Large intestine (tissue), 12 donors: ENCODE measurements at places on chromosomes 5 and 9. TPM values are rescaled to one million over a fixed set of nuclear protein-coding genes. Genes with fewer than 3 reads are reported as not detected.

Gene RASEF
- 11.5 TPM for polyA plus RNA-seq

Gene AFF4
- polyA plus RNA-seq = 49.1 TPM

Gene LOX
- 10.9 TPM for polyA plus RNA-seq

- no peak for DNase-seq
Measured at GRCh38 chr9:114969269-114969668, 38.9 kb upstream of the TNFSF8 start.

GRCh38 chr5:111255169-111255568, 31.0 kb downstream of the CAMK4 start:
- no peak for DNase-seq

Gene IFNB1
- polyA plus RNA-seq = not detected

GRCh38 chr9:34553511-34554021, 30.8 kb upstream of the ENHO start:
- DNase-seq = no peak

DNA sequence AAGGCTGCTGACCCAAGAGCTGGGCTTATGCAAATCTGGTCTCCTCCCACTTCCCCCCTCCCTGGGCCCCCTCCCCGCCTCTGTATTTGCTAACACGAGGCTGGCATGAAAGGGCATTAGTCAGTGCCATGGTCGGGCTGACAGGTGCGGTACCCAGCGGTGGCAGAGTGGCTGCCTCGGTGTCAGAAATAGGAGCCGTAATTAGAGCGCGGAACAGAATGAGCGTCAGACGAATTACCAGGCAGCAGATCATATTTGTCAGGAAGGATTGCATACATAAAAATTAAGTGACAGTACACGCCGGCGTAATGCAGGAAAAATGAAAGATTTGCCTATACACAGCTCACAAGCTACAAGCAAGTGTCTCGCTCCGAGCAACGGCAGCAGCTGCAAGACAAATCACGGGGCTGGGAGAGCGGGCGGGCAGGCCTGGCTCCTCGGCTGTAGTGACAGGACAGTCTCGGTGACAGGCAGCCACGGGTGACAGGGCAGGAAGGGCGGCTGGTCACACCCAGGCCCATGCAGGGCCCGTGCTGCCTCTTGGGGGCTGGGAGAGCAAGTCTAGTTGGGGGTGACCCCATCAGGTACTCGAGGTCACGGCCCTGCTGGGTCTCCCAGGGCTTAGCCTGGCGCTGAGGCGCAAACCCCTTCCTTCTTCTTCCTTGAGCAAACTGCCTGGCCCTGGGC, 72.4 kb downstream of the NEK6 start:
- DNase-seq = no peak

Gene SLC9A3
- polyA plus RNA-seq = 203 TPM

Gene TMEM171
- 13.7 TPM for polyA plus RNA-seq

Gene SLC23A1
- 49.8 TPM for polyA plus RNA-seq

GRCh38 chr9:101586651-101587050, 8.1 kb downstream of the PPP3R2 start:
- no peak for DNase-seq

DNA sequence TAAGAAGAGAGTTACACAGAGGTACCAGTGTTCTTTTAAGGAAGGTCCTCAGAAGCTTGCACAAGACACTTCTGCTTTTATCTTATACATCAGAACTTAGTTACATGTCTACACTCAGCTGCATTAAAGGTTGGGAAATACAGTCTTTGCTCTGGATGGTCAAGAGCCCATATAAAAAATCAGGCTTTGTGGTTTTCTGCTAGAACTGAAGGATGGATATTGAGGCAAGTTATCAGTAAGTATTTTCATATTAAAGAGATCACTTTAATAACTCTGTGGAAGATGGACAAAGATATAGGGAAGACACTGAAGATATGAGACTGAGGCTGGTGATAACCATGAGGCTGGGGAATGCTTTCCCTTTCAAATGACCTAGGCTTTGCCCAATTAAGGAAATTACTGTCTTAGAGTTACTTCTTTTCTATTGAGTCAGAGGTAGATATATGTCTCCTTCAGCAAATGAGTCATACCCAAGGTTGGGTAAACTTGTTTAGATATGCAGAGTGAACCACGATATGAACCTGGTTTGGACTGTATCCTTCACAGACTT, 87.0 kb upstream of the TNC start:
- no peak for DNase-seq

Gene TAS2R1
- polyA plus RNA-seq = not detected

DNA sequence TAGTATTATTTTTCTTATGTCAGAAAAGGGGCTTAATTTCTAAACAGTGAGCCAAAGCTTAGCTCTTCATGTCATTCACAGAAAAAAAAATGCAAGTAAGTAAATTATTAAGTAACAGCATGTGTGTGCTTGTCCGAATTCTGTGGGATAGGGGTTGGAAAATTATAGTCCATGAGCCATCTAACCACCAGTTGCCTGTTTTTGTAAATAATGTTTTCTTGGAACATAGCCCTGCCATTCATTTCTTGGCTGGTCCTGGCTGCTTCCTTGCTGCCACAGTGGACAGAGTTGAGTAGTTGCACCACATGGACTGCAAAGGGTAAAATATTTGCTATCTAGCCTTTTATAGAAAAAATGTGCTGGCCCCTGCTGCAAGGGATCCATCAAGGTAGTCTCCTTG, 513.7 kb upstream of the WWC1 start:
- no peak for DNase-seq

- no peak for DNase-seq
Measured at GRCh38 chr5:123476731-123477130, 35.2 kb upstream of the CSNK1G3 start.

Gene FST
- 3.9 TPM for polyA plus RNA-seq

DNA sequence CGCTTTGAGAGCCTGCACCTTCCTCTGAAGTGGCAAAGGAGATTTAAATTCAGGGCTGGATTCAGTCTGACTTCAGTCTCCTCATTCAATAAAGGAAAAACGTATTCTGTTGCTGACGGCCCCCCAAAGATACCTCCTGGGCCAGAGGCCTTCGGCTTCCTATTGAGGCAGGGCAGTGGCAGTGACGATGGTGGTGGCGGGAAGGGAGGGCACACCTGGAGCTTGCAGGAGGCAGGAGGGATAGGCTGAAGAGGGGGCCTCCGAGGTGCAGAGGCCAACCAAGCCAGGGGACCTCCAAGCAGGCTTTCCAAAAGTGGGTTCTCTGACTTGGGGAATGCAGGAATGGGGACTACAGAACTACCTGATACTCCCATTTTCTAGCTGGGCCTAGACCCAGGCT, 15.9 kb downstream of the RNF44 start:
- DNase-seq = no peak

GRCh38 chr9:113205861-113206260, 15.2 kb downstream of the FKBP15 start:
- DNase-seq = no peak

- no peak for DNase-seq
Measured at GRCh38 chr9:18545636-18546360, 71.8 kb downstream of the ADAMTSL1 start.

GRCh38 chr5:133257977-133258376, 206.2 kb downstream of the HSPA4 start:
- no peak for DNase-seq

Gene OTP
- polyA plus RNA-seq = not detected

- no peak for DNase-seq
Measured at GRCh38 chr5:51544031-51544785, 161.0 kb downstream of the ISL1 start.

Gene SPATA31E1
- 0.48 TPM for polyA plus RNA-seq

Gene PCDHGA2
- 1.3 TPM for polyA plus RNA-seq

Gene GPR150
- polyA plus RNA-seq = 0.90 TPM

- DNase-seq = no peak
Measured at GRCh38 chr5:22319798-22320197, 533.3 kb downstream of the CDH12 start.

- DNase-seq = no peak
Measured at GRCh38 chr5:33513462-33514185, 72.9 kb downstream of the TARS1 start.

Gene PDE4D
- polyA plus RNA-seq = 13.5 TPM

DNA sequence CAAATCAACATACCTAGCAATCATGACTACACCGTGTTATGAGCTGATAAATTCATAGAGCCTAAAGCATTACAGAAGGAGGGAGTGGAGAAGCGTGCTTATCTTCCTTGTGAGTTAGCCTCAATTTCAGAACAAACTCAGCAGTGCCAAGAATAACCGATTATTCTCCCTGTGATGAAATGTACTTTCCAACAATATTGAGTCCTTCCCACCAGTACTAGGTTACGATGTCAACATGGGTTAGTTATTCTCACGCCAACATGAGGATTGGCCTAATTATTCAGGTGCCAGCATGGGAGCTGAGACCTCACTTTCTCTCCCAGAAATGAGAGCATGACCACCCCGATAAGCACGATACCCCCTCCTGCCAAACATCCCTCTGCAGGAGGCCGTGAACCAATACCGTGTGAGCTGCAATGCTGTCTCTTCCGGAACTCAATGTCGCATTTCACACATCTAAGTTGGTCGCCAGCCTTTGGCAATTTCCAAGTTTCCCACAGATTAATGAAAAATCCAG, 193.7 kb downstream of the ENC1 start:
- DNase-seq = no peak

Gene SLC6A19
- 295 TPM for polyA plus RNA-seq

GRCh38 chr5:74310997-74311930, 329.3 kb downstream of the ENC1 start:
- DNase-seq = no peak

DNA sequence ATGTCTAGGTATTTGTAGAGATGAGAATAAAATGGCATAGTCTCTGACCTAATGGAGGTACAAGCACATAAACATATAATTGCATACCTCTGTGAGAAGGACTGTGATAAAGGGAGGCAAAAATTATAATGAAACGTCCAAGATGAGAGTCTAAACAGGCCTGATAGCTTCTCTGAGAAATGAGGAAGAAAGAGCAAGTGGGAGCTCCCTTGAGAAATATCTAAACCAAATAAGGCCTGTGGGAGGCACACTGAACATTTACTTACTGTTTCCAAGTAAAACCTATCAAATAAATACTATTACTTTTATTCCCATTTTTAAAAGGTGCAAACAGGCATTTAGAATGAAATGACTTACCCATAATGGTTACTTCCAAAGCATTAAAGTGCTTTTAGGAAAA, 125.6 kb upstream of the PAPPA start:
- no peak for DNase-seq

- DNase-seq = peak; percentile 40
Measured at GRCh38 chr5:159878988-159879471, 37.3 kb upstream of the ADRA1B start.

- DNase-seq = no peak
Measured at GRCh38 chr9:6811436-6811835, 53.7 kb downstream of the KDM4C start.

DNA sequence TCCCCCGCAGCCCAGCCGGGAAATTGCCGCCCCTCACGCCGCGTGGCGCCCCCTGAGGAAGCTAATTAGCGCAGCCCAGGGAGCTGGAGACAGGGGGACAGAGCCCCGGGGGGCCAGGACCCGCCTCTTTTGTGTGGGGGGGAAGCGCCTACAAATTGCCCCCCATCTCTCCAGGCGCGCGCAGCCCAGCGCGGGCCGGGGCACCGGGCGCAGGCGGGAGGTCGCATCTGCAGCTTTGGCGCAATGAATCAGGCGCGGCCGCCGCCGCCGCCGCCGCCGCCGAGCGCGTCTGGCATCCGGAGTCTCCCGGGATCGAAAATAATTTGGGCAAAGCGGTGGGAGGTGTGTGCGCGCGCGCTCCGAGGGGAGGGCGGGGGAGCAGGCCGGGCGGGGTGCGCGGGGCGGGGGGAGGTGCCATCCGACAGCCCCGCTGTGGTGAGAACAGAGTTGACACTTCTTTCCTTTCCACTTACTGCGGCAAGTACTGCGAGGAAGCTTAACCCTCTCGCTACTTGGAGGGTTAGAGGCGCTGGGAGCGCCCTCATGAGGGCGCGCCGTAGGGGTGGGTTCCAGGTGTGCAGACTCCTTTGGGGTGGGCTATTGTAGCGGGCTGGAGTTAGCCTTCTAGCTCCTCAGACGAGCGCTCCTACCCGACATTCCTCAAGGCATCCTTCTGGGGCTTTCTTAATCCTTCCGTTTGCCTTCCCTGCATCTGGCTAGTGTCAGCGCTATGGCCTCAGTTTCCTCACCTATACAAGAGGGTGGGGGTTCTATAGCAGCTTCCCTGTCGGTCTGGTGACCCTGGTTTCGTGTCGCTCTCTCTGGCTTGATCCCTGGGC, 63.1 kb downstream of the CXXC5 start:
- peak; percentile 53 for DNase-seq

Gene ZNF300
- 13.7 TPM for polyA plus RNA-seq
